ENCODE measurements at places on chromosomes 3 and 15.
A peak's percentile ranks its signal among the peaks of the same experiment; 100 is the strongest.

DNA sequence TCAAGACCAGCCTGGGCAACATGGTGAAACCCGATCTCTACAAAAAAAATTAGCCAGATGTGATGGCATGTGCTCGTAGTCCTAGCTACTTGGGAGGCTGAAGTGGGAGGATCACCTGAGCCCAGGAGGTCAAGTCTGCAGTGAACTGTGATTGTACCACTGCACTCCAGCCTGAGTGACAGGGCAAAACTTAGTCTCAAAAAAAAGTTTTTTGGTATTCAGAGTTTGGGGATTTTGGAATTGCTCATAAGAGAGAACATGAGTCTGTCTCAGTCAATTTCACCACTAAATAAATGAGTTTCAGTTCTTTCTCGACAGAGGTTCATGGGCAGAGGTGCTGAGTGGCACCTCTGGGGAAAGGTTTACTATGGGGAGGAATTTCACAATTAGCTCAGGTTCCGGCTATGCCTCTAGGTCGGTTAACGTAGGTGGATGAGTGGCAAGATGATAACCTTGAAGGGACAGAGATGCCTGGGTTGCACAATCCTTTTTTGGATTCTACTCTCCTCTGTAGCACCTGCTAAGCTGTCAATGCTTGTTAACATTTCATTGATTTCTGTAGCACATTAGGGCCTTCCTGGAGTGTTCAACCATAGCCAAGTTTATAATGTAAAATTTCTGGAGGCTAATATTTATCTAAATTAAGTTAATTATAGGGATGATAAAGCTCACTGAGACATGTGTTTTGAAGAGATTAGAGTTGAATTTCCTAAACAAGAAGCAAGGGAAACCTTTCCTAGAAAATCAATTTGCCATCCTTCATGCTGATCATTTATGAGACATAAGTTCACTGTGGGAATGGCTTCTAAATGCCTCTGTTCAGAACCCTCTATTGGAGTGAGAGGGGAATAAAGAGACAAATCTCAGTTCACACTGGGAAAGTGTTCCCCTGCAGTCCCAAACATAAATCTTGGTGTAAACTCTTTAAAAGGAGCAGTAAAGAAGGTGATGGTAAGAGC, 37.4 kb upstream of the DCP1A start:
- DNase-seq = no peak

- DNase-seq = no peak
These were observed 222.0 kb upstream of the IL12A start for GRCh38 chr3:159766563-159767185.

DNA sequence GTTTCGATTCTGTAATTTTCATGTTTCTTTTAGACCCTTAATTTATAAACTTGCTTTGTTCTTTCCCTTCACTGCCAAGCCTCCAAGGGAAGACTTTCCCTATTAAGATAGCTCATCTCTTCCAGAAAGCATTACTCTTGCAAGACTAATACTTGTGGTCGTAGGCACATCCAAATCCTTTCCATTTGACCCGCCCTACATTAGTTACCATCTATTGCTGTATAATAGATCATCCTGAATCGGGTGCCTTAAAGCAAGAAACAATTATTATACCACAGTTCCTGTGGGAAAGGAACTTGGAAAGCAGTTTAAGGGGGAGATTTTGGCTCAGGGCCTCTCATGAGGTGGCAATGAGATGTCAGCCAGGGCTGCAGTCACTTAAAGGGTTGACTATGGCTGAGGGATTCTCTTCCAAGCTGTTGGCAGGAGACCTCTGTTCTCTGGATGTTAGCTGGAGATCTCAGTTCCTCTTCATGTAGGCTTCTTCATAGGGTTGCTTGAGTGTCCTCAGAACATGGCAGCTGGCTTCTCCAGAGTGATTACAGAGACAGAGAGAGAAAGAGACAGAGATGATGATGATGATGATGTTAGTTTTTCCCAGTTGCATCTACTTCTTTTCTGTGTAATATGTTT, 570.4 kb upstream of the TGFBR2 start:
- DNase-seq = no peak

DNA sequence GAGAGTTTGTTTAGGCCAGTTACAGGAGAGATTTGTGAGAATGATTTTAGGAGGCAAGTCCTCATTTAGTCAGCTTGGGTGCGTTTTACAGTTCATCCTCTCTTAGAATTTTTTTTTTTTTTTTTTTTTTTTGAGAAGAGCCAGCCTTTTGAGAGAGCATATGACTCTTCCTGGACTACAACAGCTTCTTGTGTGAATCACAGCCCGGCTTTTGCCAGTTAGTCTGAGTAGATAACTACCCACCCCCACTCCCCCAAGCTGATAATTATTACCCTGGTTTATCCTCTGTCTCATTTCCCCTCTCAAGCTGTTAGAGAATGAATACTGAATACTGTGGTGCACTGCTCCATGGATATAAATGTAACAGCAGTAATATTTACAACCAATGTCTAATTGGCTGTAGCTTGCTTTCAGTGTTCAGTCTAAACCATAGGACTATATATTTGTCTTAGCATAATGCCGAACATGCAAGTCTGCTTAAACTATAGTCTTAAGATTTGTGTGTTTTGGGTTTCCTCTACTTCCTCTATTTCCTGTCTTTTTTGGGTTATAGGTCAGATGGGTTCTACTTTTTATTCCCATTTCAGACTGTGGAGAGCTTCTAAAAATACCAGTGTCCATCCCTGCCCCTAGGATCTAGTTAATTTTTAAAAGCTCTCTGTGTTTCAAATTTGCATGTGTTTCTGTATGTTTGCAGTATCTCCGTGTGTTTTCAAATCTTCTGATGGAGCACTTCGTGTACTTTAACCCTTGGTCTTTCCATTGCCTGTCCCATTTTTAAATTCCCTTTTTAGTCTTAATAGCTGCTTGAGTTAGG, 8.0 kb downstream of the CHD2 start:
- peak; percentile 66 for DNase-seq

GRCh38 chr15:60340207-60340921, 57.4 kb downstream of the ANXA2 start:
- no peak for DNase-seq

- DNase-seq = no peak
These were observed 67.1 kb downstream of the CRYGS start for GRCh38 chr3:186477033-186477432.

Measured in MV-4-11 (cell line).